ENCODE measurements at places on chromosomes 3 and 15.
A peak's percentile ranks its signal among the peaks of the same experiment; 100 is the strongest.

GRCh38 chr3:127031413-127031810 lies 48.5 kb downstream of the PLXNA1 start:
- no peak for DNase-seq

GRCh38 chr3:142863010-142863817 lies 25.7 kb downstream of the PCOLCE2 start:
- DNase-seq, result peak; percentile 33

- DNase-seq, result no peak
These were observed 137.3 kb downstream of the SNRK start for GRCh38 chr3:43423639-43424038.

- DNase-seq, result no peak
These were observed 1.9 kb downstream of the TF start for GRCh38 chr3:133747907-133748639.

All from femur (tissue), 1 donor.